ENCODE measurements at places on chromosomes 4 and X.

DNA sequence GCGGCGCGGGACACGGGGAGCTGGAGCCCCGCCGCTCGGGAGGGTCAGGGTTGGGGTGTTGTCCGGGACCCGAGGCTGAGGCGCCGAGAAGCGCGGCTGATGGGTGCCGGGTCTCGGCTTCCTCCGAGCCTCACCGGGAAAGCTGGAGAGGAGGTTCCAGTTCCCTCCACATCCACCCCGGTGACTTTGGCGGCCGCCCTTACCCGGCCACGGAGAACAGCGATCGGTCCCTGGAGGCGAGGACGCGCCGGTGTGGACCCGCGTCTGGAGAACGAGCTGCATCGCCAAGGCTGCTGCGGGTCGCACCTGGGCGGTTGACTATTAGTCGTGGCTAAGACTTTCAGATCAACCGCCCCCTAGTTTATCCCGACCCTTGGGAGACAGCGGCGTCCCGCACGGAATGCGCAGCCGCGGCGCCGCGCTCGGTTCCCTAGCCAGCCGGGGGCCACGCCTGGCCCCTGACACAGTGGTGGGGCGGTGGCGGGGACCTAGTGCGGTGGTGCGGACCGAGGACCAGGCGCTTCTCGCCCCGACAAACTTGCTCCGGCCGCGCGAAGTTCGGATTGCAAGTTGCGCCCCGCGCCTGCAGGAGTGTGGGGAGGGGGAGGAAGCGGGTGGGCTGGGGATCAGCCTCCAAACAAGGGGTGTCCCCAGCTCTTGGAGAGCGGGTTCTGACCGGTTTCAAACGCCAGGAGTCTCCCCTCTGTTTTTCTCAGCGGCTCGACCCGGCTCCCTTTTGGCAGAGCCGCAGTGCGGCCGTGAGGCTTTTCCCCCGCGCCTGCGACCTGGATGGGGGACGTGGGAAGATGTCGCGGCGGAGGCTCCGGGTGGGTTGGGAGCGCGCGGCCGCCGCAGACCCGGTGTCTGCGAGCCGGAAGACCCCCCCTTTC, 568 bp downstream of the FHDC1 start:
- DNase-seq: no peak

- no peak for DNase-seq
Measured at GRCh38 chrX:53022381-53022780, 26.2 kb upstream of the GPR173 start.

DNA sequence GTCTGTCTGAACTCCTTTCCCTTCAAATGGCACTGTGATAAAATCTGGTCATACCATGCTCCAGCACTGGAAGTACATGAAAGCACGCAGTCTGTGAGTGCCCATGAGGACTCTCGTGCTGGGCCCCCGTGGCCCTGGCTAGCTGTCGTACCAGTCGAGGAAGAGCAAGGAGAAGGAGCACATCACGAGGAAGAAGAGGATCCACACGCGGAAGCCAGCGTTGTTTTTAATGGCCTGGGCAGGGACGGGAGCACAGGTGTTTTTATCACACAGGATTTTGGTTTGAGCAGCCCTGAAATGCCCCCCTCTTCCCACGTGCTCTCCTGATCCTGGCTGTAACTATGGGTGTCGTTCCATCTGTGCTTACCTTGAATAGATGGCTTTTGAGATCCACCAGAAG, 33.0 kb downstream of the NSG1 start:
- no peak for DNase-seq

- no peak for DNase-seq
Measured at GRCh38 chr4:106273831-106274230, 42.2 kb downstream of the TBCK start.

GRCh38 chrX:140766024-140766611, 56.6 kb downstream of the LINC00632 start:
- no peak for DNase-seq

DNA sequence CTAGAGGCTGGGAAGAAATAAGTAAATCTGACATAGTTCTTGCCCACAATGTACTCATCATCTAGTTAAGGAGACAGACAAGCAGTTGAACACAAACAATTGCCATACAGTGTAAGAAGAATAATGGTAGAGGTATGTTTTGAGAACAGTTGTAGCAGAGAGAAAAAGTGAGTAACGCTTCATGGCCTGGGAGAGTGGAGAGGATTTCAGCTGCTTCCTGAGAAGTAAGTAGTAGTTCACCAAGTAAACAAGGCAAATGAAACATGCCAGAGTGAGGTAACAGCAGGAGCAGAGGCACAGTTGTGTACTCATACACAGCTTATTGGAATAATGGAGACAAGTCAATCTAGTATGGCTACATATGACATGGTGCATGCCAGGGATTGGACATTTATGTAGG, 53.6 kb upstream of the RAP2C start:
- no peak for DNase-seq

- no peak for DNase-seq
Measured at GRCh38 chr4:5470318-5471198, 237.8 kb downstream of the EVC2 start.

- DNase-seq: no peak
Measured at GRCh38 chr4:165905405-165906027, 32.5 kb downstream of the TLL1 start.

DNA sequence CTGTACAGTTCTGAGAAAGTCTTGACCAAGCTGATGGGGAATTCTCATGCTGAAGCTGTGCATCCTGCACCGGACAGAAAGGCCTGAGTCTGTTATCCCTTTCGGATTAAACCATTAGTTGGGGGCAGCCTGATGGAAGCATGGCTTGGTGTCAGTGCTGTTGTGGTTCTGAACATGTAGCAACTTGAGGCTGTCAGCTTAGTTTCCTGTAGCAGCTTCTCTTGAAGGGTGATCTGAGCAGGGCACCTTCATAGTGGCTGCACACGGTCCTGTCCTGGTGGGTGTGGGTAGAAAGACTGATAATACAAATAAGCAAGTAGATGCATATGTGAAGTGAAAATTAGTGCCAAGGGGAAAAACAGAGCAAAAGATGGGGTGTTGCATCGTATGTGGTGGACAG, 11.7 kb downstream of the KIAA0232 start:
- DNase-seq: no peak
